Stimulated activated CD4-positive, alpha-beta T cell treated with anti-CD3 and anti-CD28 coated beads, TNF-alpha, amount 100 ng/mL, for 48 hours (primary cell): ENCODE measurements at places on chromosomes 1 and 21.

DNA sequence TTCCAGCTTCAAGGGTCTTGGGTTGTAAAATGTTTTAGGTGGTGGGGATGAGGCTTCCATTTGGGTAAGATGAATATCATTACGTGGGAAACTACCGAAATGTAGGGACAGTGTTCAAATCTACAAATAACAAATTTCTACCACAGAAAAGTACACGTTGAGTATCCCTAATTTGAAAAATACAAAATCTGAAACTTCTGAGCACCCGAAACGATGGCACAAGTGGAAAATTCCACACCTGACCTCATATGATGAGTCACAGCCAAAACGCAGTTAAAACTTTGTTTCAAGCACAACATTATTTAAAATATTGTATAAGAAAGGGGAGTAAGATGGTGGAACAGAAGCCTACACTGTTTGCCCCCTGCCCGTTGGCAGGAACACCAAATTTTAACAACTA is 8.8 kb upstream of the HENMT1 start:
- DNase-seq = no peak

DNA sequence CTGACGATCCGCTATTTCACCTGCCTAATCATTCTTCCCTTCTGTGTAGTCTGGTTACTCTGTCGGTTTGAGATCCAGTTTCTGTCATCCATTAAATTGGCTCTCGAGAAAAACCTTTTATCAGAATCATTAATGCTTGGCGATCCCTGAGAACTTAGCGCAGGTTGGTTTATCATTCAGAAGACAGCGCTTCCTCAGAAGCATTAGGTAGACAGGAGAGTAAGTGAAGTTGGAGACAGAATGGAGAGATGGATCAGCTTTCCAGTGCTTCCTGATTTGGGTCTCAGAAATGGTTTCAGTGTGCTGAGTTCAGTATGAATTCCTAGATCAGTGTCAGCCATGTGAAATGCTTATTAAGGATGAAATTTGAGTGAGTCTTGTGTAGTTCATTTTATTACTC is 1.3 kb downstream of the USP1 start:
- DNase-seq = no peak

DNA sequence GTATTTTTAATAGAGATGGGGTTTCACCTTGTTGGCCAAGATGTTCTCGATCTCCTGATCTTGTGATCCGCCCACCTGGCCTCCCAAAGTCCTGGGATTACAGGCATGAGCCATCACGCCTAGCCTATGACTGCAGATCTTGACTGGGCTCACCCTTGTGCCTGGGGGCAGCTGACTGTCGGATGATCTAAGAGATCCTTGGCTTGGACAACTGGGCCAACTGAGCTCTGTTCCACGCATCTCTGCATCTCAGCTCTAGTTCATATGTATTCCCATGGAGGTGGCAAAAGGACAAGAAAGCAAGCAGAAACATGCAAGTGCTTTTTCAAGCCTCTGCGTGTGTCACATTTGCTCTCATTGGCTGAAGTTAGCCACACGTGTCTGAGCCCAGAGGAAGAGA is 75.8 kb upstream of the SELENON start:
- no peak for DNase-seq

- DNase-seq = no peak
Observed at GRCh38 chr1:174040387-174040786, 18.2 kb upstream of the RC3H1 start.

- no peak for DNase-seq
Observed at GRCh38 chr1:211497489-211498045, 5.6 kb upstream of the RD3 start.

DNA sequence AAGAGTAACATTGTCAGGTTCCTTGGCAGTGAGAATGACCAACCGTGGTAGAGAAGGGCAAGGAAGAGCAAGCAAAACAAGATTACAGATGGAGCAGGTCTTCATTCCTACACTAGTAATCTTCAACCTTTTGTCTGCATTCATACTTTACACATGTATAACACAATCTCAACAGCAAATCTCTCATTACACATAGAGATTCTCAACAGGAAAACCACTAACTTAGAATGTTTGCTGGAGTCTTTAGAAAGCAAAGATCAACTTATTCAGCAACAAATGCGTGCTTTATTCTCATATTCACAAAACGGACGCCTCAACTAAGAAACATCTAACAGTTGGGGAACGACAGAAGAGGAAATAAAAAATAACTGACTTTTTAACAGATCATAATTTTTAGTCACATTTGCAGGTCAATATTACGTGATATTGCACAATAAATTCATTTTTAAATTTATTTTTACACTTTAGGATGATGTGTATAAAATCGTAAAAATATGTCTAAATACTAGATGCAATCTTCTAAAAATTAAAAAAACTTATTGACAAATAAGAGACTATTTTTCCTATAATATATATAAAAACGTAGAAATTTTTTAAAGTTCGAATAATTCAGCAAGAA is 82.9 kb downstream of the ARID4B start:
- DNase-seq = no peak

GRCh38 chr1:162660574-162660973 is 28.3 kb downstream of the DDR2 start:
- no peak for DNase-seq

GRCh38 chr1:4687943-4688342 is 33.5 kb downstream of the AJAP1 start:
- DNase-seq = no peak

GRCh38 chr1:235074523-235075047 is 54.1 kb downstream of the TOMM20 start:
- peak; percentile 50 for DNase-seq

DNA sequence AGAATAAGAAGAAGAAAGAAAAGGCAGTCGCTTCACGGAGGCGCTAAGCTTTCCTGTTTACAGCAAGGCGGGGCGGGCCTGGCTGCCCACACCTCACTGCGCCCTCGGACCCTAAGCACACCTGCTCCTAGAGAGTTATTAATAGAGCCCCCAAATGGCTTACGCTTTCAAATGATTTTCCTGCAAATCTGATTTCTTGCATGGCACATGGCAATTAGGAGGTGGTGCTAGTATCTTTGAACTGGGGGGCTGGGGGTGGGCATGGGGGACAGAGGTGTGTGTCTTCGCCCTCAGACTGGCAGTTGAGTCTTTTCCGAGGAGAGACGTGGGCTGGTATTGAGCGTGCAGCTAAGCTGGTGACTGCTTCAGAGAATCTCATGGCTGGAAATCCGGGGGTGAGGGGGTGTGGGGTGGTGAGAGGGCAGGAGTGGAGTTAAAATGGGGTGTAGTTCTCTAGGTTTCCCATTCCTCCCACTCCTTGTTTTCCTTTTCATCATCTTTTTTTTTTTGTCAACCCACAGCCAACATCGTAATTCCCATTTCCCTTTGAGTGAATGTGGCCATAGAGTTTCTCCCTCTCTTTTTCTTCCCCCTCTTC is 1.3 kb downstream of the S1PR1 start:
- DNase-seq = no peak

DNA sequence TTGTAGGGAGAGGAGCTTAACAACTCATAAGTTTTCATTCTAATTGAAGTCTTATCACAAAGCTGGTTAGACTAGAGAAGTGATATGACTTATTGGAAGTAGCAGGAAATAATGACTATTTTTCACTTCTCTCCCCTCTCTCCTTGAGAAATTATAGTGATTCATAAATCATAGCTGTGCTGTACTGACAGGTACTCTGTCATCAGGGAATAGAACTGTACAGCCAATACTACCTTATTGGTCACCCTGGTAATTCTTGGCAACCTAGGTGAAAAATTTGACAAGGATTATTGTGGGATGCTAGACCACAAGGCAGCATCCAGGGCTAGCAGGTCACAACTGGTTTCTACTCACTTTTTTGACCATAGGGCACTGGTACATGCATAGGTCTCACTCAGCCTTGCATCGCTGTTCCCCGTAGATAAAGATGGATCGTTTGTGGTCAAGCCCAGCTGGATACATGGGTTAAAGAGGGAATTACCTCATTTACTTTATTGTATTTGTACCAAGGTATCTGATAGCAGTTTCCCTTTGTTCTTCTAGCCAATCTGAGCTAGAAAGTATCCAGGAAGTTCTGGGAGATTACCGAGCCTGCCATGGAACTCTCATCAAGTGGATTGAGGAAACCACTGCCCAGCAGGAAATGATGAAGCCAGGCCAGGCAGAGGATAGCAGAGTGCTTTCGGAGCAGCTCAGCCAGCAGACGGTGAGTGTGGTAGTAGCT is 113.6 kb downstream of the MACF1 start:
- no peak for DNase-seq

DNA sequence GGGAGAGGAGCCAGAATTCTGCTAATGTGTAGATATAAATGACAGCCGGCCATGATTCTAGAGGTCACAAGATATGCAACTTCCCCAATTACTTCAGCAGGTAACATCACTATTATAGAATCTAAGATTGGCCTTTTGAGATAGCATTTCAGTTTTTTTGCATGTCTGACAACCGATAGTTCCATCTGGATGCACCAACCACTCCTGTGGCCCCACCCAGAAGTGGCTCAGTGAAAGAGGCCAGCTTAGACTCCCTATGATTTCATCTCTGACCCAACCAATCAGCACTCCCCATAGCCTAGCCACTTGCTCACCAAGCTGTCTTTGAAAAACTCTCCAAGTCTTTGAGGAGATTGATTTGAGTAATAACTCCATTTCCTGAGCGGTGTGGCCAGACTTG is 30.3 kb upstream of the NUF2 start:
- DNase-seq = no peak

DNA sequence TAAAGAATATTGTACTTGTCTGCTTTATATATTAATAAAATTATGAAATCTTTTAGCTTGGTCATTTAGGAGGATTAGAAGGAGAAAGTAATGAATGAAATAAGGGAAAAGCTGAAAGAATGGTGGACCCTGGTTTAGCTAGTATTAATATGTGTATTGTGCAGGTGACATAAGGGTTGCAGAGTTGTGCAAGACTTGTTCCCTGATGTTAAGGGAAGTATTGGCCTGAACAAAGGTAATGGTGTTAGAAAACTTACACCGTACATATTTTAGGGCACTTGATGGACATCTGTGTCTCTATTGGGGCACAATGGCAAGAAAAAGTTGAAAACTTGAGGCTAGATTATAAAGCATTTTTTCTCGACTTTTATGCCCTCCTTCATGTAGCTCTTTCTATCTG is 32.2 kb downstream of the SOAT1 start:
- DNase-seq = no peak

DNA sequence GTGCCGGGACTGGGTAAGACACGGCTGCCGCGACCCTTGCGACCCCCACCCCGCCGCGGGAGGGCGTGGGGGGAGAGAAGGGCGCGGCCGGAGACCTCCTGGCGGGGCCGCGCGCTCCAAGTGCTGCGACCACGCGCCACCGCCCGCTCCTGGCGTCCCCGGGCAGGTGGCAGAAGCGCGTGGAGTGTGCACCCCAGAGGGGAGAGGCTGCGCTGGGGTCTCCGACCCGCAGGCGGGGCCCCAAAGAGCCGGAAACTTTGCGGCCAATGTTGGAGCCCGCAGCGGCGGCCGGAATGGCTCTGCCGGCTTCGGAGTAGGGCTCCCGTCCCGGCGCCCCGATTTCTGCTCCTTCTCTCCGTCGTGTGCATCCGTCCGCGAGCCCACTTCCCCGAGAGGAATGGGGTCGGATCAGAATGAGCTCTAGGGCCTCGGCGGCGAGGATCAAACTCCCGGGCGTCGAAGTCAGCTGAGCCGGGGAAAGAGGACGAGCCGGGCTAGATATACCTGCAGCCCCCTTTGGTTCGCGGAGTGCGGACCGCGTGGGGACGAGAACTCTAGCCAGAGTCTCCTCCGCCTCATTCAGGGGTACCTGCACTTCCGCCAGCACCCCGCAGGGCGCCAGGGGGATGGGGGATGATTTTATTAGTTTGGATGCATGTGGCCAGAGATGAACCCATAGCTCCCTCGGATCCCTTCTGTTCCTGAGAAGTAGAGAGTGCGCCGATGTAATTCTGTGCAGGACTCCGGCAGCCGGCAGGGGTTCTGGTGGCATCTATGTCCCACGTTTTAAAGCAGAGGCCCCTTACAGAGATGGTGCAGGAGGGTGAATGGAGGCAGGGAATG is 751 bp downstream of the STUM start:
- DNase-seq = no peak

DNA sequence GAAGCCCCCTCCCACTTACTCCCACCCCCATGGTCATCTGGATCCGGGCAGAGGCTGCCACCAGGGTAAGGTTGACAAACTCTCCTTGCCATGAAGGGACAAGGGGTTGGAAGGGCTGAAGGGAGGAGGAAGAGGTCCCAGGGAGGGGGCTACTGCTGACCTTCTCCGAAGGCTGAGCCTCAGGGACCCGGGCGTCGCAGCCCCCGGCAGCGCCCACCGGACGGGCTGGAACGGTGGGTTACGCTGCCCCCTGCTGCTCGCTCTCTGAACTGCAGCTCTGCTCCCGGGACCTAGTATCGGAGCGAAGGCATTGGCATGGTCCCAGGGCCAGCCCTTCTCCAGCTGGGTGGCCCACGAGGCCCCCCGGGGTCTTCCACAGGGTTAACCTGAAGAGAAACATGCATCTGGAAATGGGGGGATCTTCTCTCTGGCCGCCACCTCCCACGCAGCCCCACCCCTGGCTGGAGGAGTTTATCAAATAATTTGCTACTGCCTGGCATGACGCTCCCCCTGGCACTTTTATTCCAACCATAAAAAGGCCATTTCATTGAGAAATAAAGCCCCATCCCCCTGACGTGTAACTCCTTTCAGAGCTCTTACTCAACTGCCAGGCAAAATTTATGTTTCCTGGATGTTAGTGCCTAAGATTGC is 70.4 kb upstream of the TARDBP start:
- peak; percentile 48 for DNase-seq

DNA sequence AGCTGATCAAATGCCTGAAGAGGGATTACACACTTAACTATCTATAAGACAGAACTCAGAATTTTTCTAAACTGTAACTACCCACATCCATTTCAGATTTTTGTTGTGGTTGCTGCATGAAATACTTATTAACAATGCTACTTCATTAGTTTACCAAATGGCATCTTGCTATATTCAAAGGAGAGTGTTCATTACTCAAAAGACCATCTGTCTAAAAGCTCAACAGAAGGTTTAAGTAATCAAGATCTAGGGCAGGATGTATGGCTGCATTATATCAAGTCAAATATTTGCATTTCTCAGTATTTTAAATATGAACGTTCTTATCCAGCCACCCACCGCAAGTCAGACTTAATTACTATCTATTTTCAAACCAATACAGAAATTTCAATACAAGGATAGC is 79.9 kb downstream of the SIPA1L2 start:
- DNase-seq = no peak
